Mesothelial cell of epicardium (in vitro differentiated cells): ENCODE measurements at places on chromosomes 4 and X. TPM values are rescaled to one million over a fixed set of nuclear protein-coding genes. Genes with fewer than 3 reads are reported as not detected.

OTC gene
- not detected in 3 replicates for total RNA-seq

HOPX gene
- 2.7 to 3.3 TPM (median 3.1 TPM) in 3 replicates for total RNA-seq

TMSB15A gene
- 20.7 to 21.8 TPM (median 20.8 TPM) in 3 replicates for total RNA-seq

SLC16A2 gene
- 14.8 to 15.2 TPM (median 15.0 TPM) in 3 replicates for total RNA-seq

PDCL2 gene
- total RNA-seq: not detected in 3 replicates

DOK7 gene
- 4.0 to 4.8 TPM (median 4.5 TPM) in 3 replicates for total RNA-seq

GPR82 gene
- total RNA-seq: not detected in 3 replicates

COL4A6 gene
- 99.4 to 102 TPM (median 102 TPM) in 3 replicates for total RNA-seq

WAS gene
- 1.4 to 2.2 TPM (median 1.5 TPM) in 3 replicates for total RNA-seq

ARSJ gene
- 3.1 to 3.8 TPM (median 3.3 TPM) in 3 replicates for total RNA-seq

RAPGEF2 gene
- 46.7 to 50.2 TPM (median 49.4 TPM) in 3 replicates for total RNA-seq

CLDN34 gene
- total RNA-seq: 0.71 to 1.1 TPM (median 0.84 TPM) in 3 replicates

THAP9 gene
- 7.6 to 8.8 TPM (median 8.3 TPM) in 3 replicates for total RNA-seq

ART3 gene
- 0.33 to 0.45 TPM in 2 of 3 replicates, not detected in the other for total RNA-seq

STS gene
- total RNA-seq: 4.2 to 4.5 TPM (median 4.4 TPM) in 3 replicates

ZNF280C gene
- 14.2 to 14.8 TPM (median 14.5 TPM) in 3 replicates for total RNA-seq

RIBC1 gene
- 1.2 to 2.0 TPM (median 1.7 TPM) in 3 replicates for total RNA-seq

MUC7 gene
- total RNA-seq: not detected in 3 replicates

NDP gene
- total RNA-seq: 0.29 to 0.66 TPM (median 0.45 TPM) in 3 replicates

JCHAIN gene
- 0.16 to 0.47 TPM (median 0.18 TPM) in 3 replicates for total RNA-seq

FABP2 gene
- not detected in 3 replicates for total RNA-seq

YTHDC1 gene
- total RNA-seq: 137 to 146 TPM (median 146 TPM) in 3 replicates

ADH7 gene
- total RNA-seq: not detected in 3 replicates

GPM6B gene
- total RNA-seq: 5.4 to 7.0 TPM (median 6.2 TPM) in 3 replicates

SPACA5 gene
- not detected in 3 replicates for total RNA-seq

SPP1 gene
- total RNA-seq: 23.9 to 33.3 TPM (median 30.3 TPM) in 3 replicates

RPA4 gene
- total RNA-seq: 0.87 to 1.6 TPM (median 1.2 TPM) in 3 replicates

GPR78 gene
- 2.4 to 3.8 TPM (median 3.2 TPM) in 3 replicates for total RNA-seq

EFNB1 gene
- 69.2 to 71.6 TPM (median 70.1 TPM) in 3 replicates for total RNA-seq

SUPT20HL1 gene
- total RNA-seq: not detected in 3 replicates

NIPAL1 gene
- total RNA-seq: 12.1 to 13.4 TPM (median 13.3 TPM) in 3 replicates

RTL5 gene
- 36.1 to 37.5 TPM (median 36.4 TPM) in 3 replicates for total RNA-seq

FRAS1 gene
- total RNA-seq: 45.3 to 52.8 TPM (median 51.9 TPM) in 3 replicates

CT45A9 gene
- not detected in 3 replicates for total RNA-seq

AREG gene
- total RNA-seq: 1.3 to 1.7 TPM (median 1.5 TPM) in 3 replicates

NAA11 gene
- total RNA-seq: not detected in 3 replicates

SHOX gene
- total RNA-seq: not detected in 3 replicates

NPY5R gene
- not detected in 3 replicates for total RNA-seq

SMIM10 gene
- total RNA-seq: 3.0 to 4.0 TPM (median 3.7 TPM) in 3 replicates

PABPC1L2A gene
- total RNA-seq: not detected in 3 replicates

SMAD1 gene
- 35.6 to 40.5 TPM (median 38.4 TPM) in 3 replicates for total RNA-seq

CLCN3 gene
- 57.4 to 59.4 TPM (median 58.3 TPM) in 3 replicates for total RNA-seq

IL3RA gene
- 0.16 to 0.20 TPM in 2 of 3 replicates, not detected in the other for total RNA-seq

OPHN1 gene
- 8.0 to 12.5 TPM (median 8.6 TPM) in 3 replicates for total RNA-seq

GUCY1A1 gene
- 49.1 to 52.3 TPM (median 52.2 TPM) in 3 replicates for total RNA-seq

SPANXC gene
- total RNA-seq: 0.82 TPM in 1 of 3 replicates, not detected in the others

ERVMER34-1 gene
- 3.6 to 3.7 TPM (median 3.6 TPM) in 3 replicates for total RNA-seq

UGT2A1 gene
- total RNA-seq: not detected in 3 replicates

PLA2G12A gene
- total RNA-seq: 49.7 to 53.8 TPM (median 51.0 TPM) in 3 replicates
